ENCODE measurements at places on chromosomes 2 and 18. TPM values are rescaled to one million over a fixed set of nuclear protein-coding genes. Genes with fewer than 3 reads are reported as not detected.

DNA sequence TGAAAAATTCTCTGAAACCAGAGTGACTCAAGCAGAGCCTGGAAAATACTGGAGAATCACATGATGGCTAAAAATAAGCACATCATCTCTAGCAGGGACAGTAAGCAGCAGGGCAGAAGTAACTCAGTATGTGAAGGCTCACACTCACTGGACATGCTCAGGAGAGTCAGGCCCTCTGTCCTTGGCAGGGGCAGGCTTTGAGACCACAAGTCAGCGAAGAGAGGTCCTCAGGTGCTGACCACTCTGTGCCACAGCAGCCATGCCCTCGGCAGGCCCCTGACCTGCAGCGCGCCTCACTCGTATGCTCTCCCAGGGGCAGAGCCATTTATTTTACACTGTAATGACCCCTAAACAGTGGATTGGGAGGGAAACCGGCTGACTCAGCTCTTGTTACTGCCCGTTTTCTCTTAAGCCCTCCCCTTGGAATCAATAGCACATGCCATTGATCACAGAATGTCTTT is 76.8 kb downstream of the MAPRE2 start:
- DNase-seq, result no peak

GRCh38 chr2:16318051-16318450 is 347.6 kb downstream of the CYRIA start:
- no peak for DNase-seq

COL4A4 gene
- total RNA-seq, result 0.45 TPM

DNA sequence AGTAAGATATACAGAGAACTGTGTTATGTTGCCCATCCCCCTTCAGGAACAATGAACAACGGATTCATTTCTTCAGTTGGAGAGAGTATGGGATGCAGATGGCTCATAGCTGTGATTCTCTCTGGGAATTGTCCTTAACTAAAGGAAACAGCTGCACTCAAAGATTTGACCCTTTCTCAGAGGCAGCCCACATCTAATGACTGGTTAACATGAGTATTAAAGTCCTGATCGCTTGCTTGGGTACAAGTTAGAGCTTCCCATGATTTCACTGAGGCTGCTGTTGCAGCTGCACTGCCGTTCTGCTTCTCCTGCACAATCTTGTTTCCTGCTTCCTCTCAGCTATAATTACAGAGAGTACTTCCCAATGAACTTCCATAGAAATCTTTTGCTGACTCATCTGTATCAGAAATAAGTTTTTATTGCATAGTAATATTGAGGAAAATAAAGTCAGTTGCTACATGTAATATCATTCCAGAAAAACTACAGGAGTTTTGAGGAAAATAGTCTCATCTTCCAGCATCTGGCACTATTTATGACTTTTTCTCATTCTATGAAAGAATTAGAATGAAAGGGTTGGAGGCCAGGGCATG is 12.8 kb upstream of the SCN9A start:
- no peak for DNase-seq

ANKRD30B gene
- total RNA-seq, result 0.39 TPM

ASB18 gene
- not detected for total RNA-seq

DNA sequence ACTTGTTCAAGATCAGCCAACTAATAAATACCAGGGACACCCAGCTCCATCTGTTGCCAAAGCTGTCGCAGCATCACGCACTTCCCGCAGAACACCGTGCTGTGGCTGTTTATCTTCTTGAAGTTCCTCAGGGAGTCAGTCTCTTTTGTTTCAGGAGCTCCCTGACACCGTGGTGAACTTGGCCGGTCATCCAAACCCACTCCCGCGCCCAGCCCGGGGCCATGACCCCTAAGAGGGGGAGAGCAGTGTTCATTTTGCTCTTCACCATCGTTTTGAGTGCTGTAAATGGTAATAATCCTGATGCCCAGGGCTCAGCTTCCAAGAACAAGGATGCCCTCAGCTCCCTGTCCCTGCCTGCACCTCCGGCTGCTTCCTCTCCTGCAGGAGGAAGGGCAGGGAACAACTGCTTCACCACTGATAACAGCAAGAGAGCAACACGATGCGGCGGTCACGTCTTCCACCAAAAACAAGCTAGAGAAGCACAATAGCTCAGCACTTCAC is 131.4 kb downstream of the SEPTIN10 start:
- DNase-seq, result no peak

GRCh38 chr18:76839086-76839794 is 16.9 kb downstream of the ZNF236 start:
- no peak for DNase-seq

- no peak for DNase-seq
Measured at GRCh38 chr2:201887773-201888425, 81.6 kb downstream of the CDK15 start.

GRCh38 chr2:217713395-217714286 is 289.2 kb downstream of the TNS1 start:
- peak; percentile 92 for DNase-seq

DNA sequence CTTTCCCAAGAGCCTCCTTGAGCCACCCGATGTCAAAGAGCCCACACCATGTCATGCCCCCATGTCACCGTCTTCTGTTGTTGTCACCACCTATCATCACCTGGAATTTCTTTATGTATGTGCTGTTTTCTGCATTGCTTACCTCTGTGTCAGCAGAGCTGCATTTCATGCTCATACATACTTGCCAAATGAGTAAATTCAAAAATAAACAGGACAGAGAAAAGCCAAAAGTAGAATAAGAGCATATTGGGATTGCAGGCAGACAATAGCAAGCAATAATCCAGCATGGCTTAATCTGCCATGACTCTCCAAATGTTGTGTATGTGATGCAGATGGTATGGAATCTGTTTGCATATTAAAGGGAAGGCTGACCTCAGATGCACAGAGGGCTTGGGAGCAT is 15.3 kb upstream of the RGPD4 start:
- DNase-seq, result no peak

- DNase-seq, result no peak
Measured at GRCh38 chr2:207828361-207829057, 58.8 kb upstream of the FZD5 start.
